Esophagus muscularis mucosa (tissue), 4 donors: ENCODE measurements at places on chromosomes 7 and 10. TPM values are rescaled to one million over a fixed set of nuclear protein-coding genes. Genes with fewer than 3 reads are reported as not detected.
A peak's percentile ranks its signal among the peaks of the same experiment; 100 is the strongest.

DNA sequence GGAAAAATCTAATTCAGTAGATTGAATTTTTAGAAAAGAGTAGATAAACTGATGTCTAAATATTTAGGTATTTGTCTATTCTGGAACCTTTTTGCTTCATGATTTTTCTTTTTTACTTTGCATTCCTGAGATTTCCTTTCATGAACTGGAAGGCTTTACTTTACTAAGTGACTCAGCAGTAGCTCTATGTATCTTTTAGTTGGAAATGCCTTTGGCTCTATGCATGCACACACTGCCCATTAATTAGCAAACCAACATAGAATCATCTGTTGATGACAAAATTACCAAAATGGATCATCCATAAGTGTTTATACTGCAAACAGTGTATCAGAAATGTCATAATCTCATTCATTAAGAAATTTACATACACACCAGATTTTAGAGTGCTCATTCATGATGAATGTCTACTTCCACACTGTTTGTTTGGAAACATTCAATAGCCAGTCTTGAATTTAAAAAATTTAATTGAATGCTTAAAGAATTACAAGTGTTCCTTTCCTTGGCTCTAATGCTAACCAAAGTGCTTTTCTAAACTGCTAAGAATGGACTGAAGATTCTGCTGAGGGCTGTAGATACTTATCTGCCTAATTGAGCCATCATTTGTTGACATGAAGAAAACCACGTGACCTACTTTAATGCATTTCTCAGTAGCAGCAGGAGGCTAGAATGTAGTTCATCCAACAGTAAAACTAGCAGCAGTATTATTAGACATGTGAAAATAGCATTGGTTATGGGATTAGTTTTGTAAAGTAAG, 282.0 kb downstream of the ADK start:
- H3K4me3 ChIP-seq = no peak overlapping the region
- no peak overlapping the region for H3K27ac ChIP-seq
- DNase-seq = no peak
- H3K27me3 ChIP-seq = no peaks in the 10 kb centered on the region
- no peaks in the 10 kb centered on the region for H3K4me1 ChIP-seq

DNA sequence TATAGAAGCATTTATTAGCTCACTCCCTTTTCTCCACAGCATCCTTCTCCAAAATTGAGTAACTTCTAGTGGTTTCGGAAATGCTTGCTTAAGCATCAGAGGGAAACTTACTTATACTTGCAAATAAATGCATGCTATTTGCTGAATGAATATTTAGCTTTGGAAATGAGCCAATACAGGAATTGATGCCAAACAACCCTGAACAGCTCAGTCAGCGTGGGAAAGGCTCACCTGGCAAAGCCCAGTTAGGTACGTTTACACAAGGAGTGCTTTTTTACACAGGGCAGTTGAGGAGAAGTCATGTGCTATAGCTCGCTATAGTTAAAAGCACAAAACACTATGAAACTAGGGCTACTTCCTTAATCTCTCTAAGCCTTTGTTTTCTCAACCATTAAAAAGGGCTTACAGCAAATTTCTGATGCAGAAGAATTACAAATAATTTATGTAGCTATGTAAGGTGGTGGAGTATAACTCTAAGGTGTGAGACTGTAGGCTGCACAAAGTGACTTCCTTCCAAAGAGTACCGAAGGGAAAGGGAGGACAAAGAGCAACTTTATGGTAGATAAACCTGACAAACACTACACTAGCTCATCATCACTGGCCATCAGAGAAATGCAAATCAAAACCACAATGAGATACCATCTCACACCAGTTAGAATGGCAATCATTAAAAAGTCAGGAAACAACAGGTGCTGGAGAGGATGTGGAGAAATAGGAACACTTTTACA, 498.2 kb downstream of the PHTF2 start:
- H3K4me1 ChIP-seq = no peaks in the 10 kb centered on the region
- no peak for DNase-seq
- H3K36me3 ChIP-seq = no peaks in the 10 kb centered on the region
- no peaks in the 10 kb centered on the region for H3K27me3 ChIP-seq
- no peak overlapping the region for H3K27ac ChIP-seq

GRCh38 chr7:149884541-149884940, 10.8 kb downstream of the ATP6V0E2 start:
- no peaks in the 10 kb centered on the region for H3K27me3 ChIP-seq
- peak; percentile 82 for DNase-seq
- H3K4me3 ChIP-seq = no peak overlapping the region
- H3K36me3 ChIP-seq = peaks cover 10% of the 10 kb centered on the region
- H3K4me1 ChIP-seq = peaks cover 40% of the 10 kb centered on the region
- no peak overlapping the region for H3K27ac ChIP-seq

DNA sequence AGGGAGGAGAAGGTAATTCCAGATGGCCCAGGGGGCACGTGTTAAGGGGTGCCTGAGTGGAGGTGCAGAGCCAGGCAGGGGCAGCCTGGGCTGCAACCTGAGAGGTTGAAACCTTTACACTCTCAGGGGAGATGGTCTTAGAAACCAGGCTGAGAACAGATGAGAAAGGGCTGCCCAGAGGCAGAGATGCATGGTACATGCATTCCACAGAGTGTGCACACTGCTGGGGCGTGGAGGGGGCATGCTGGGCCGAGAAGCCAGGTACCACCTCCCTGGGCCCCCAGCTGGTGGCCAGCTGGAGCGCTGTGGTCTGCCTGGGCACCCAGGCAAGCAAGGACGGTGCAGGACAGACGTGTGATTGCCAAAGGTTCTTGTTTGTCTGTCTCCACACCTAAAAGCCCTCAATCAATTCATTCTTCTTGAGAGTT, 14.1 kb upstream of the CSGALNACT2 start:
- no peaks in the 10 kb centered on the region for H3K27me3 ChIP-seq
- no peaks in the 10 kb centered on the region for H3K36me3 ChIP-seq
- H3K4me3 ChIP-seq = no peak overlapping the region
- no peak for DNase-seq
- no peaks in the 10 kb centered on the region for H3K4me1 ChIP-seq
- no peak overlapping the region for H3K27ac ChIP-seq

DNA sequence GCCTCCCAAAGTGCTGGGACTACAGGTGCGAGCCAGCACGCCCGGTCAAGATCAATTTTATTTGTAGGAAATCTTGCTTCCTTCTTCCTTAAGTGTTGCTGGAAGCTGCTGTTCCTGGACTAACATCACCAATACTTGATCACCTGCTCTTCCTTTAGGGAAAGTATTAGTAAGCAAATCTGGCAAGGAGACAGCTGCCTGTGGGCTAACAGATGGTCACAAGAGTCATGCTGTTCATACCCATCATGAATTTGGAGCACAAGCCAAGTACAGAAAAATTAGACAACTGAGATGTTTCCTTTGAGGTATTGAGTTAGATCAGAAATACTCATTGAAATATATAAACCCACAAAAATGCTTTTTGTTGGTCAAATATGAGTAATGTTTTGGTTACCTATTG, 27.9 kb downstream of the BAIAP2L1 start:
- no peaks in the 10 kb centered on the region for H3K27me3 ChIP-seq
- H3K36me3 ChIP-seq = no peaks in the 10 kb centered on the region
- H3K27ac ChIP-seq = no peak overlapping the region
- no peak for DNase-seq
- no peaks in the 10 kb centered on the region for H3K4me1 ChIP-seq

- no peak for DNase-seq
- H3K27me3 ChIP-seq = no peaks in the 10 kb centered on the region
- no peak overlapping the region for H3K27ac ChIP-seq
- H3K36me3 ChIP-seq = no peaks in the 10 kb centered on the region
- H3K4me1 ChIP-seq = no peaks in the 10 kb centered on the region
- H3K4me3 ChIP-seq = no peak overlapping the region
Observed at GRCh38 chr10:20746856-20747255, 150.3 kb downstream of the NEBL start.

DNA sequence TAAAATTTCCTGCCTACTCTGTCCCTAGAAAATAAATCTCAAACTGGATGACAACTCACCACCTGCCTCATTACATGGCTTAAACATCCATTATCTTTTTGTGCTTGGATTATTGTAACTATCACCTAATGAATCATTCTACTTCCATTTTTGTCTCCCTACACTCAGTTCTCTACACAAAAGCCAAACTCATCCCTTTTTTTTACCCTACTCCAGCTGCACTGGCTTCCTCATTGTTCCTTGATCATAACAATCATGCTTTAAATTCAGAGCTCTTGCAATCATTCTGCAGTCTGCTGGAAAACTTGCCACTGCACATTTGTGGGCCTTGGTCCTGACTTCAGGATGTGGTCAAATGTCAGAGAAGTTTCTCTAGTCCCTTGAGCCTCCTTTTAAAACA, 280.0 kb downstream of the DGKB start:
- DNase-seq = no peak
- H3K27ac ChIP-seq = no peak overlapping the region
- no peaks in the 10 kb centered on the region for H3K27me3 ChIP-seq
- no peak overlapping the region for H3K4me3 ChIP-seq
- H3K4me1 ChIP-seq = no peaks in the 10 kb centered on the region

The LRMDA gene
- 23.3 TPM for total RNA-seq

The CALCR gene
- total RNA-seq = not detected

The BICC1 gene
- 20.2 TPM for total RNA-seq

The HDAC9 gene
- total RNA-seq = 117 TPM
